NCI-H526 treated with DMSO at 0.1 percent for 48 hours (cell line): ENCODE measurements at places on chromosomes 12 and 14.
A peak's percentile ranks its signal among the peaks of the same experiment; 100 is the strongest.

- no peak for DNase-seq
These were observed 27.2 kb upstream of the FBRSL1 start for GRCh38 chr12:132462788-132463187.

DNA sequence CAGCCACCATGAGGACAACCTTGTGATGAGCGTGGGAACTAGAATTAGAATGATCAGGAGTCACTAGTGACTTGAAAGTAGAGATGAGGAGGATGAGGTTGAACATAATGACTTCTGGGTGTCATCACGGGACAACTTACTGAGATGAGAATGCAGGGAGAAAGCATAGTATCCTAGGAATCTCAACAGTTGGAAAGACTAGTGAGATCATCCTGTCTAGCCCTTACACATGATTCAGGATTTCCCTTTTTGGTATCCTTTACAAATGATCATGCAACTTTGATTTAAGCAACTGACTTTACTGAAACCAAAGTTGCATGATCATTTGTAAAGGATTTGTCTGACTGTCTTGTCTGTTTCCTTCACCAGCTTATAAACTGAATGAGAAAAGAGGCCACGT is 51.8 kb upstream of the HIF1A start:
- no peak for DNase-seq

DNA sequence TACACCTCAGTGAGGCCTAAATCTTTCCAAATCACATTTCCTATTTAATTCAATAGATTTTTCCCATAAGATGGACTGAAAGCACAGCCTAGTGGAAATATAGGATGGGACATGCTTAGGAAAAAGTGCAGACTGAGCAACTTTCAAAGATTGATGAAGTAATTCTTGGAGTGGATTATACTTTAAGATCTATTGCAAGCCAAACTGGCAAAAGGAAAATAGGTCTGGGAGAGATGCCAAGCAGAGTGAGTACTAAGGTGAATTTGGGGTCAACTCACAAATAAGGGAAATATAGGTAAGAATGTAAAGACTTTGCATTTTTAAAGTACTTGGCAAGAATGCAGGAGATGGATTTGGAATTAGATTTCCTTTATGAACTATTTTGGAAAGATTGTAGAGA is 170.2 kb upstream of the FOXG1 start:
- no peak for DNase-seq

GRCh38 chr12:113161415-113162016 is 12.0 kb downstream of the CFAP73 start:
- DNase-seq = peak; percentile 85

- DNase-seq = no peak
These were observed 50.9 kb downstream of the PROX2 start for GRCh38 chr14:74824997-74825396.

GRCh38 chr12:19125325-19125724 is 4.2 kb upstream of the PLEKHA5 start:
- no peak for DNase-seq

GRCh38 chr12:13318231-13319015 is 121.9 kb downstream of the EMP1 start:
- DNase-seq = no peak

DNA sequence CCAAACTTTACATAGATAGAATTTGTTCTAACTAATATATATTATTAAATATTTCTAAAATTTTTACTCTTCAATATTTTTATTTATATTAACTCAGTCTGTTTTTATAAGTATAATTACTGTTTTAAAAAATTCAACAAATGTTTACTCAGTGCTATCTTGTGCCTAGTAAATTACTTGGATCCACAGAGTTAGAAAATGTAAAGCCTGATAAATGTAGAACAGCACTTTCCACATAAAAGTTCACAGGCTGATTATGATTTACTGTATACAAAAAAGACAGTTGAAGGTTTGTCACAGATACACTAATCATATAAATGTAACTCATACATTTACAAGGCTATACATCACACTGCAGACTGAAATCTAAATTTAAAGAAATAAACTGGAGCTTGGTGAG is 170.0 kb downstream of the FOXG1 start:
- no peak for DNase-seq

DNA sequence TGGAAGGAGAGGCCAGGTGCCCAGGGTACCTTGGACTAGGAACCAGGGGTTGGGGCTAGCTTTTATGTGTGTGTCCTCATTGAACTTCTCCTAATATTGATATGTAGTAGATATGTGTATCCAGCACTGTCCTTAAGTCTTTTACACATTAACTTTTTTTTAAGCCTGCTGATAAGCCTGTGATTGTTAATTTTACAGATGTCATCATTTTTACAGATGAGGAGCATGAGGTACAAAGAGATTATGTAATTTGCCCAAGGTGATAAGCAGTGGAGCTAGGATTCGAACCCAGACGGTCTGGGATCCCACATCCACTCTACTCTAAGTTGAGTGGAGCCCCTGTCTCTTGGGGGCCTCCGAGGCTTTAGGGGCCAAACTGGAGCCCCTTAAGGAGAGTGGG is 10.2 kb upstream of the NR4A1 start:
- DNase-seq = no peak

- DNase-seq = peak; percentile 8
These were observed 1.4 kb upstream of the HMGA2 start for GRCh38 chr12:65822732-65823512.

GRCh38 chr14:23020143-23021128 is 10.5 kb upstream of the C14orf93 start:
- DNase-seq = no peak

GRCh38 chr14:96881713-96882112 is 84.5 kb downstream of the VRK1 start:
- DNase-seq = no peak

DNA sequence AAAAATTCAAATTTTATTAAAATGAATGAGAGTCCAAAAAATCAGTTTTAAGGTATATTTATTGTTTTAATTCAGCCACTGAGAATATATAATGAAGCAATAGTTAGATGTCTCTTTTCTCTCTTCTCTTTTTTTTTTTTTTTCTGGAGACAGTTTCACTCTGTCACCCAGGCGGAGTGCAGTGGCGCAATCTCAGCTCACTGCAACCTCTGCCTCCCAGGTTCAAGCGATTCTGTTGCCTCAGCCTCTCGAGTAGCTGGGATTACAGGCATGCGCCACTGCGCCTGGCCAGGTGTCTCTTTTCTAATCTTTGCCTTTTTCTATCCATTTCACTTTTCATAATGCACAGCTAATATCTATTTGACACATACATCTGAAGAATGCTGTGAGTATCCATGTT is 307.1 kb upstream of the RGS6 start:
- DNase-seq = no peak

DNA sequence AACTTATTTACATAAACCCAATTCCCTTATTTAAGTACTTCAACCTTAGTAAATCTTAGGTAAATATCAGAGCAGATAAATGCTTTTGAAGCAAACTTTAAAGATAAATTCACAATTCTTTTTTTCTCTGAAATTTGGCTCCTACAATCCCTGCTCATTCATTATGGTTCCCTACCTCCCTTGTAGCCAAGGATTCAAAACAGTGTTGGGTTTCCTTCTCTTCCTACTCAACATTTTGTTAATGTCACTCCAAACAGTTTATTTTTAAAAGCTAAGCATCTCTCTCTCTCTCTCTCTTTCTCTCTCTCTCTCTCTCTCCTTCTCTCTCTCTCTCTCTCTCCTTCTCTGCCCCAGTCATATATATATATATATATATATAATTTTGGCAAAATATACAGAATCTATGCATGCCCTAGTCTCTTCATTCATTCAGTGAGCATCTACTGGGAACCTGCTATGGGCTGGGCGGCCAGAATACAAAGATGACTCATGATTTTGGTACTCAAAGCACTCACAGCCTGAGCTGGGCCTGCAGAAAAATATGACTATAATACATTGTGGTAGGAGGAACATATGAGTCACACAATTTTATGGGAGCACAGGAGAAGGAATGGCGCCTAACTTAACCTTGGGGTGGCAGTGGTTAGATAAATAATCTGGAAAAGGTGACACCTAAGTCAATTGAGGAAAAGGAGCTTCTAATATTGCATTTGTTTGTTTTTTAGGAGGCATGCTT is 123.7 kb upstream of the DHRS4 start:
- no peak for DNase-seq

GRCh38 chr12:11653215-11653753 is 3.8 kb downstream of the ETV6 start:
- DNase-seq = no peak

DNA sequence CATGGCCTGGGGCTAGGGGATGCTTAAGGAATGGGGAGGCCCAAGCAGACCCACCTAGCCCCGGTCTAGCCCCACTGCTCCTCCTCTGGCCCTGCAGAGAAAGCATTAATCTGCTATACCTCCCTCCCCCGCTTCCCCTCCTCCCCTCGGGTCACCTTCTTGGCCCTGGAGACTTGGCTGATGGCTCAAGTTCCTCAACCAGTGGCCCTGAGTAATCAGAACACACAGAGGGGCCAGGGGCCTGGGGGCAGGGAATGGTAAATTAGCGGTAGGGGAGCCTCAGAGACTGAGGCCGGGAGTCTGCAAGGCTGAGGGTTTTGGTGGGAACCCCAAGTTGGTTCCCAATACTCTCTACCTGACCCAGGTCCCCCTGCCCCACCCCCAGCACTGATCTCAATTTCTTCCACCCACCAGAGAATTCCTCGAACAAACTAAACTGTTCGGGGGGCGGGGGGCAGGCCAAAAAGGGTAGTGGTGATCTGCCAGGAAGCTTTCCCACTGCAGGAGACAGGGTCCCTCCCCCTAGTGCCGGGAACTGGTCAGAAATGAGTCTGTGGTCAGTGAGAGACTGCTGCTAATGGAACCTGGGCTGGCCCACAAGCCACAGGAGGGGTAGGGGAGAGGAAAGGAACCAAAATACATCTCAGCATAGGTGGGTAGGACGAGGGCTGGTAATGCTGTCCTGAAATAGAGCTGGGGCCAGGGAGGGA is 12.8 kb upstream of the SMARCD1 start:
- no peak for DNase-seq

- no peak for DNase-seq
These were observed 425.2 kb upstream of the MIS18BP1 start for GRCh38 chr14:45678163-45678562.

GRCh38 chr12:5439788-5440300 is 7.9 kb downstream of the NTF3 start:
- DNase-seq = peak; percentile 45

DNA sequence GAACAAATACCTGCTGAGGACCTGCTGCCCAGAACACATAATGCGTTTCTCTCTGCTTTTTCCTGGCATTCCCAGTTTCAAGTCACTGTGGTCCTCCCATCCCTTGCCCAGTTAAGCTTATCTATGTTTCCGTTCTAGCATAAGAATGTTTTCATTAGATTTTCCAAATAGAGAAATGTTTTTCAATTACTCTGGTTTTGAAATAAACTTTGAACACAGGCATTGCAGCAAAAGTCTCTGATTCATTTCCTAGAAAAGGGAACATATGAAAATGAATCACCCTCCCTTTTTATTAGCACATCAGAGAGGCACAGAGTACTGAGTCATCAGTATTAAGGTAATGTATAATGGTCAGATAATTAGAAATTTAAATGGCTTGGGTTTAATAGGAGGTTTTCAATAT is 201.1 kb upstream of the TMEM260 start:
- DNase-seq = no peak

DNA sequence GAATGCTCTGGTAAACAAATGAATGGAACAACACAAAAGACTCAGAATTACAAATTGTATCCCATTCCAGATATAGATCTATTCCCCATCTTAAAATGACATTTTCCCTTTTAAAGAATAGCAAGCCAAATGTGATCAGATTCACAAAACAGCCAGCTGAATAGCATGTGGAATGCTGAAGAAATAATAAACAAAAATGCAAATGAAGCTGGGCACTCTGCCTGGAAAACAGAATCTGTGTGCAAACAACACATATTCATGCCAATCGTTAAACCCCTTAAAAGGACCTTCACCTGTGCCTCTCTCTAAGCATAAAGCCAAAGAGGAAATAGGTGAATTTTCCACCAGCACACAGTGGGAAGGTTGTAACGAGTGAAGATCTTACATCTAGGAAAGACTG is 67.9 kb upstream of the PDZRN4 start:
- no peak for DNase-seq

GRCh38 chr12:2507814-2508213 is 287.0 kb upstream of the FKBP4 start:
- DNase-seq = no peak

DNA sequence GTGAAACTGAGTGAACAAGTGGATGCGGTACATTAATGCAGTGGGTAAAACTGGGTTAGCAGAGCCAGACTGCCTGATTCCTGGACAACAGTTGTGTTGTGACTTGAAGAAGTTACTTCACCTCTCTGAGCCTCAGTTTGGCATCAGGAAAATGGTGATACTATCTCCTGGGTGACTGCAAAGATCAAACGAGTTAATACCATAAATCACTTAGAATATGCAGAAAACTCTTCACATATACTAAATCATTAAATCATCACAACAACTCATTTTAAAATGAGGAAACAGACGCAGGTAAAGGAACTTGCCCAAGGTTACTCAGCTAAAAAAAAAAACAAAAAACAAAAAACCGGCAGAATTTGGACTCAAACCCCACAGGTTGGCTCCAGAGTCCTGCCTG is 811 bp downstream of the MTERF2 start:
- DNase-seq = no peak

DNA sequence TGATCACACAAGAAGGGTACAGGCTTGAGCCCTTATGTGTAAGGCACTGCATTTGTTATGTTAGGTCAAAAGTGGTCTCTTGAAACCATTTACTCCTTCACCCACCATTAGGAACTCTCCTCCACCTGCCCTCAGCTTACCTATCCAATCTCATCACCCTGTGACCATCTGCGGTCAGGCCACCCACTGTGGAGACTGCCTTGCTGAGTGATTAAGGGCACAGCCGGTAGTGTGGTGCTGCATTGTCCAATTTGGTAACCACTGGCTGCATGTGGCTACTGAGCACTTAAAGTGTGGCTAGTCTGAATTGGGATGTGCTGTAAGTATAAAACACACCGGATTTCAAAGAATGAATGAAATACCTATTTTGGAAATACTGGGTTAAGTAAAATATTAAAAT is 177.1 kb upstream of the PARP11 start:
- DNase-seq = no peak

GRCh38 chr12:70002912-70003255 is 177.9 kb downstream of the MYRFL start:
- no peak for DNase-seq

DNA sequence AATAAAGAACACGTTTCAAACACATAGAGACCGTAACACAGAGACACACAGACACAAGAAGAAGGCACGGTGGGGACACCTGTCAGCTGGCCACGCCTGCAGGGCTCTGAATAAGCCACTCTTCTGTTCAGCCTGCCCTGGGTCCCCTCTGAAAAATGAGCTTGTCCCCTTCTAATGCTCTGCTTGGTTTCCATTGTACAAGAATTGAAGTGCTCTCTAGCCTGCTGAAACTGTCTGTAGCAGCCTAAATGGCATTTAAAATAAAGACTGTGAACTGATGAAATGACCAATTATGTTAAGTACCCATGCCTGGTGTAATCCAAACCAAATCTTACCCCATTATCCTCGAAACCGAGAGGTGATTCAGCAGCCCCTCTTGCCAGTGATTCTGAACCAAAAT is 139.8 kb downstream of the FOXN3 start:
- DNase-seq = no peak

GRCh38 chr12:102433304-102433703 is 47.1 kb downstream of the IGF1 start:
- DNase-seq = no peak
